ENCODE measurements at places on chromosomes 3 and 15. TPM values are rescaled to one million over a fixed set of nuclear protein-coding genes. Genes with fewer than 3 reads are reported as not detected.

SLC28A1 gene
- not detected for total RNA-seq

FOXB1 gene
- 0.66 TPM for total RNA-seq

FETUB gene
- total RNA-seq = not detected

- ATAC-seq = no peak
Measured at GRCh38 chr3:46070595-46071093, 43.4 kb upstream of the XCR1 start.

GPR62 gene
- 0.43 TPM for total RNA-seq

GRCh38 chr15:36598529-36599177 lies 19.2 kb downstream of the CDIN1 start:
- ATAC-seq = no peak

- peak; percentile 16 for ATAC-seq
Measured at GRCh38 chr15:66877477-66878271, 175.6 kb downstream of the SMAD6 start.

- ATAC-seq = no peak
Measured at GRCh38 chr3:158447408-158447807, 123.6 kb upstream of the MLF1 start.

ADCY5 gene
- total RNA-seq = 11.3 TPM

GRCh38 chr3:28124882-28125281 lies 116.5 kb upstream of the CMC1 start:
- no peak for ATAC-seq

- ATAC-seq = no peak
Measured at GRCh38 chr3:184953401-184953800, 141.4 kb downstream of the VPS8 start.

DNA sequence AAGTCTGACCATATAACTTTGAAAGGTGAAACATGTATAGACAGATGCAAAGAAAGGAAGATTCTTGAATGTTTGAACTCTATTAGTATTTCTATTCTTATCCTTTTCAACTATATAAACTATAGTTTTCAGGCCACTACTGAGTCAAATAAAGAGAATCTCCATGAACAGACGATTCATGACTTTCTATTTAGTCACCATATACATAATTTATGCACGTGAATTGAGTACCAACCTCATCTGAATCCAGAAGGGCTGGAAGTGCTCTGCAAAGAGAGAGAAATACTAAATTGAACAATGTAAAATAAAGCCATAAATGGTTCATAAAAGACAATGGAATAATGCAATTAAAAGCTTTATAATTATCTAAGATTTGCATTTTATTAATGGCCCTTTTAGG lies 9.5 kb upstream of the VPS39 start:
- ATAC-seq = no peak

GRCh38 chr3:143865302-143865701 lies 17.0 kb upstream of the SLC9A9 start:
- peak; percentile 78 for ATAC-seq

GRCh38 chr15:87711026-87711425 lies 545.5 kb downstream of the NTRK3 start:
- ATAC-seq = no peak

DNA sequence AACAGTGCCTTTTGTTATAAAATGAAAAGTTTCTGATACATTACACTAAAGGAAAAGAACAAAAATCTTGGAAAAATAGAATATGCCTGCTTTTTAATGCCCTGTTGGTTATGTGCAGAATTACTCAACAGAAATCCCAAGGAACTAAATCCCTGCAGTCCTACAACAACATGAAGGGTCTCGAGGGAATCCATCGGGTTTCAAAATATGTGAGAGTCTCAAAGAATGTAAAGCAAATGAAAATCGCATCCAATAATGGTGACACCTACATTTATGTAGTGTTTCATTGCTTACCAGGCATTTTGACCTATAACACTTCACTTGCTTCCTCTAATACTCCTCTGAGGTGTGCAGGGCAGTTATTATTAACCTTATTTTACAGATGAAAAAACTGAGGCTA lies 411.3 kb downstream of the FOXP1 start:
- ATAC-seq = no peak

- no peak for ATAC-seq
Measured at GRCh38 chr3:100875239-100875638, 118.0 kb downstream of the ABI3BP start.

GRCh38 chr3:61074783-61075182 lies 176.5 kb downstream of the FHIT start:
- no peak for ATAC-seq

ALPK3 gene
- total RNA-seq = 1.8 TPM

DNA sequence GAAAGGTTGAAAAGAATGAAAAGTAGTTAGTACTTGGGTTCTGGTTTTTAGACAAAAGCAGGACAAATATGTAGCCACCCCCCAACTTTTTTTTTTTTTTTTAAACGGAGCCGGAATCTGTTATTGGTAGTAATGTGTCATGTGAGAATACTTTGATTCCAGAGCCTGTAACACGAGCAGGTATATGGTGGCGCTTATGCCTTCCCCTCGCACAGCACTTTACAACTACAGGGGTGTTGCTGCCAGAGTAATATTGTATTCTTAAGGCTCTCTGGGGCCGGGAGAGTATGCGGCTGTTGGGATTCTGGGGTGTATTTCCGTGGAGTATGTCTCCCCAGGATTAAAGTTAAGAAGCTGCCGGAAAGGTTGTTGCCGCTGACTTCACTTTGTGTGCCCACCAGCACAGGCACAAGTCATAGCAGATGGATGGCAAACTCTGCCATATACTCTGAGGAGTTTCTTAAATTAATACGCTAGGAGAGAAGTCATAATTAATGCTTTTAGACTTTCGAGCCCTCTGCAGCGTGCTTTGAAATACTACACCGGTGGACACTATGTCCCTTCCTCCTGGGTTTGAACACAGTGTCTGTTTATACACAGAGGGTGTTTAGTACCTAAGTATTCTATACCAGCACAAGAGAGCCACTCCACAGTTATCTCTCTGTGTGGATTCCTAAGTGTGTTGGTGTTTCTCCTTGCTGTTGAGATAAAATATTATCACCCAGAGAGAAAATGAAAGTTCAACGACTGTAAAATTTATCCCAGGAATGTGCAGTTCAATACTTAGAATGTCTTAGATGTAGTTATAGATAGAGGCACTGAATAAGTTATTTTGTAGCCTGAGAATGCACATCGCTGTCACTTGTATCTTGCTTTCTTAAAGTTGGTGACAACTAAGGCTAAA lies 1.4 kb downstream of the MBNL1 start:
- ATAC-seq = peak; percentile 39

TERC gene
- 24.1 TPM for total RNA-seq

PTH1R gene
- 1.2 TPM for total RNA-seq

DNA sequence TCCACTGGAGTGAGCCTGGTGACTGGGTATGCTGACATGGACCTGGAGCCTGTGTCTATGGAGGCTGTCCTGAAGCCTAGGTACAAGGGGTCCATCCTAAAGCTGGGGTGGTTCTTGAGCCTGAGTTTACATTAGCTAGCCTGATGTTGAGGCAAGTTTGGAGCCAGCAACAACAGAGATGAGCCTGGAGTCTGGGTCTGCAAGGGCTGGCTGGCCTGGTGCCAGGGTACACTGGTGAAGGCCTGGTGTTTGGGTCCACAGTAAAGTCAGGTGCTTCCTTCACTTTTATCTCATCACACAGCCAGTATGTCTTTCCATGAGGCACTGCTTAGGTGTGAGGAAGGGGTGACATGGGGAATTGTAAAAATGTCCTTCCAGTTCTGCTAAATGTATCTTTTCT lies 49.5 kb downstream of the TP63 start:
- no peak for ATAC-seq

- no peak for ATAC-seq
Measured at GRCh38 chr3:146550743-146551510, 6.5 kb upstream of the PLSCR1 start.

DNA sequence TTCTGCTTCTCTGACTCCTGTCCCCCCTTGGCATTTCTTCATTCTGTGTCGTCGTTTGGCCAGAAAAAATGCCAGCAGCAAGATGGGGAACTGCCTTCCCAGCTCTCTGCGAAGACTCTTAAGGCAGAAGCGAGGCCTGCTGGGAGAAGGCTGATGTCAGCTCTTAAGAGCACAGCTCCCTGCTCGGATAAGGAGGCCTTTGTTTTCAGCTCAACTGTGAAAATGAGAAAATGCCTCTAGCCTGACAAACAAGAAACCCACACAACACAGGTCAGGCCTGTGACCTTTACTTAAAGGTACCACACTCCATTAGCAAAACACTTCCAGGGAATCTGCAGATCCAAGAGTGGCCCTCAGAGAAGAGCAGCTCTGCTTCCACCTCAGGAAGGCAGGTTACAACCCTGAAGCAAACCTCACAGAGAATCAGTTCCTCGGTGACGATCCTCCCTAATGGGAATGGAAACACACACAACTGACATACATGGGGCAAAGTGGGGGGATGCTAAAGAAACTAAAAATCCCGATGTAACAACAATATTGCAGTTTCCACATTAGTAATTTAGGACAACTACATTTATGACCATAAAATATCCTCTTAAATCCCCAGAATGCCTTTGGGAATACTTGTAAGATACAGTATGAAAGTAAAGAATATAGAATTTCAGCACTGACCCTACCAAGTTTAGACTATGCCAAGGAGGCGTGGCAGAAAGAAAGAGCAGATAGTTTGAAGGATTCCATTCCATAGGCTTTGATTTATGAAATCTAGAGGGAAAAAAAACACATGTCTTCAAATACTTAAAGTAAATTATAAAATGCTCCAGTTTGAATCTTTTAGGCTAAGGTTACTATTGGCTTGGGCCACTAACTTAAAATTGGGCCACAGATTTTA lies 52.1 kb downstream of the VGLL4 start:
- ATAC-seq = peak; percentile 92

DNA sequence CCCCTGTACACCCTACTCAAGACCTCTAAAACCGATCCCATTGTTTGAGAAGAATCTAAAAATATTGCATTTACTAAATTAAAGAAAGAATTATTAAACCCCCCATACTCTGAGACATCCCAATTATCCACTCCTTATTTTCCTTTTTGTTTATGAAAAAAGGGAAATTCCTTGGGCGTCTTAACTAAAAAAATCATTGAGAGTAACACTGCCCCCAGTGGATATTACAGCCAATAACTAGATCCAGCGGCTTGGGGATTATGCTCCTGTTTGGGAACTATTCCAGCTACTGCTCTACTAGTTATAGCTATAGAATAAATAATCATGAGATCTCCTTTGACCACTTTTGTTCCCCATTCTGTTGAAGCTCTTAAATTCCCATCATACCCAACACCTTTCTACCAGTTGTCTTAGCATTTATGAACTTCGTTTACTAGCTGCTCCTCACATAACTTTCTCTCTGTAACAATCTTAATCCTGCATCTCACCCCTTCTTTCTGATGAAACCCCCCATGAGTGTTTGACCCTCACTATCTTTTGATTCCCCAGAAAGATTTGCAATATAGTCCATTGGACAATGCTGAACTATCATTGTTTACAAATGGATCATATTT lies 12.7 kb upstream of the CFAP91 start:
- ATAC-seq = no peak

- ATAC-seq = no peak
Measured at GRCh38 chr15:49620199-49620598, 419 bp downstream of the FAM227B start.

GRCh38 chr3:170037463-170038433 lies at the start of gene GPR160:
Gene GPR160 (plus strand): TSS chr3:170037995. CDS start chr3:170083973, 45,978 bp downstream.
- peak; percentile 87 for ATAC-seq

GRCh38 chr3:142057331-142057725 lies 92.0 kb downstream of the TFDP2 start:
- ATAC-seq = no peak

GRCh38 chr15:74274470-74275038 lies 38.4 kb downstream of the CCDC33 start:
- no peak for ATAC-seq

OR5H1 gene
- total RNA-seq = 0.09 TPM

DNA sequence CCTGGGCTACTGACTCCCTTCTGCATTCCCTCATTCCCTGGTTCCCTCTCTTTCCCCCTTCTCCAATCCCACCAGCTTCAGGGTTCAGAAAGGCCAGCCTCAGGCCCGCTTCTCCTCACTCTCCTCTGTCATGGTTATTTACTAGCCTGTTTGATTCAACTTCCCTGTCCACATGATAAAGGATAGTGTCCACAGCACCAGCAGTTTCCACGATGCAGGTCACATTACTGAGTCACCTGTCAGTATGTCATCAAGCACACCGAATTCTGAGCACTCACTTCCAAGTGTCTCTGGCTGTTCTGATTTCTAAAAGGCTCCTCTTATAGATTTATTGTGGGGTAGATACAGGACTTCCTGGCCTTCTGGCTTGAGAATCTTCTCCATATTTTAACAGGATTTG lies 96.6 kb upstream of the CTNNB1 start:
- ATAC-seq = no peak

FEM1B gene
- total RNA-seq = 76.7 TPM

DNA sequence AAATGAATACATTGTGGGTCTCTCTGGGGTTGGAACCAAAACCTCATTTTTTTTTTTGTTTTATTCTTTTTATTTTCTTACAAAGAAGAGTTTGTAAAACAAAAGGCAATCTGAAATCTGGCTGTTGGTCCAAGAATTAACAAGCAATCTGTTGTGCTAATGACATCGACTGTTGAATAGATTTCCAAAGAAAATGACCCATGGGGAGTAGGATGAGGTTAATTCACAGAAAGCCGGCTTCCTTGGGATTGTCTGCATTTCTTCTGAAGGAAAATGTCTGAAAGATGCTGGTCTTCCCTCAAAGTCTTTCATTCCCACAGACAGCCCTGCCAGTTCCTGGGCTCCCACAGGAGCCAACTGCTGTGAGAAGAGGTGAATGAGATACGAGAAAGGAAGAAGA lies 92.9 kb downstream of the LRRC3B start:
- ATAC-seq = no peak

- ATAC-seq = peak; percentile 74
Measured at GRCh38 chr3:50675179-50676030, 678 bp downstream of the DOCK3 start.

DNA sequence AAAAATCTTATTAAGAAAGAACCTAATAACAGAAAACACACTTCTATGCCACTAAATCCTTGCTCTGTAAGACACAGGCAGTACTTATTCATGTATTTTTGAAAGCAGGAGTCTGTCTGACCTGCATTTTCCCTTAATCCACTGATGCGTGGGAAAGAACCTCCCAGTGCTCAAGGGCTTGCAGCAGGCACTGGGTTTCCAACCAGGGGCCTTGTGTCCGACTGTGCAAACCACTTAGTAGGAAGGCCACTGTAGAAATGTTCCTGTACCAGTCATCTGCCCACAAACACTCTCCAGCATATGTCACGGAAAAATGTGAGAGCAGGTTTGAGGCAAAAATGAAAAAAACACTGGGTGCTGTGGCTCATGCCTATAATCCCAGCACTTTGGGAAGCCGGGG lies 12.4 kb downstream of the CXCR6 start:
- ATAC-seq = no peak

SMAD3 gene
- total RNA-seq = 67.2 TPM

FAM240A gene
- not detected for total RNA-seq

- ATAC-seq = peak; percentile 100
Measured at GRCh38 chr3:41026394-41027177, 172.7 kb upstream of the CTNNB1 start.
